ENCODE measurements at places on chromosomes 4 and X.

- no peak for DNase-seq
Observed at GRCh38 chr4:74531963-74532794, 87.2 kb downstream of the AREG start.

DNA sequence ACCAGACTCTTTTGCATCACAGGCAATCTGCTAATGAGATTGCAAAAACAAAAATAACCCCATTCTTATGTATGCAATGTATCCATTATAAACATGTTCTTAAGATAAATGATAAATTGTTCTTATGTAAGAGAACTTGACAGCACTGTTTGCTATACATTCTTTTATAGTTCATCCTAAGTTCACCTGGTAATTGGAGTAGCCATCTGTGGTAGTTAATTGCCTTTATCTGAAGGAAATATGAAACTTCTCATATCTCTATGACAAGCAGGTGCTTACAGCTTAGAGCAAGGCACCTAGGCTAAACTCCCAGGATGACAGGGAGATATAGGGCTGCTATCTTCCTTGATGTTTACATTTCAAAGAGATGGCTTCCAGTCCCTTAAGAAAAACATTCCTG lies 21.3 kb upstream of the CLCN5 start:
- DNase-seq, result no peak

- no peak for DNase-seq
Observed at GRCh38 chr4:183636923-183637322, 22.1 kb downstream of the RWDD4 start.

DNA sequence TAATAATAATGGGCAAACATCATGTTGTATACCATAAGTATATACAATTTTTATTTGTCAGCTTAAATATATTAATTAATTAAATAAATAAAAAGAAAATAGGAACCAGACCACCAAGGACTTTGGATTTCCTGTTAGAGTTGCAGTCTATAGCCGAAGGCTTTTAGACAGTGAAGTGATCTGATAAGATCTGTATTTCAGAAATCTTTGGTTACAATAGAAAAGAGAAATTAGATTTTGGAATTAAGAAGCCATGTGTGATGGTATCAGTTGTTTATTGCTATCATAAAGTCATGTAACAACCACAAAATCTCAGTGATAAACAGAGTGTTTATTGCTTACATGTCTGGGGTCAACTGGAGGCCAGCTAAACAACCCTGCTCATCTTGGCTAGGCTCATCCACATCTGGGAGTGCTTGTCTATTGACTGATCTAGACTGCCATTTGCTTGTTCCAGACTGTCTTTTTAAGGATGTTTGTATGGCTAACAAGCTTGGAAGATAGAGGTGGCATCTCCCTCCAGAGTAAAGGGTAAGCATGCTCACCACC lies 142.1 kb upstream of the USP9X start:
- DNase-seq, result no peak

- DNase-seq, result no peak
Observed at GRCh38 chr4:172096786-172097185, 283.6 kb downstream of the GALNTL6 start.

DNA sequence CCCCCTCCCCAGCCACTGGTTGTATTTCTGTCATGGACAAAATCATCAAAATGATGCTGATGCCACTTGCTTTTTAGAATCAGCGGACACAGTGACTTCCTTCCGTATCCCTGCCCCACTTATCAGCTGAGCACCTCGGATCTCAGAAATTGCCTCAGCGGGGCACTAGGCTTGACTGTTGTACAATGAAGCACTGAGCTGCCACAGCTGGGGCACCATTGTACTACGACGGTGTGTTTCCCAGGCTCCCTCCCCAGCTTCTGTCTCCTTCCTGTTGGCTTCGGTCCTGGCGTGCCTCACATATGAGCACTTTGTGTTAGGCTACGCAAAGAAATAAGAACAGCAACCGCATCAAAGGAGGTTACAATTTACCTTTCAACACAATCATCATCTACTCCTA lies 82.4 kb downstream of the F11 start:
- no peak for DNase-seq

GRCh38 chr4:74109116-74109869 lies 10.3 kb upstream of the CXCL2 start:
- DNase-seq, result no peak

DNA sequence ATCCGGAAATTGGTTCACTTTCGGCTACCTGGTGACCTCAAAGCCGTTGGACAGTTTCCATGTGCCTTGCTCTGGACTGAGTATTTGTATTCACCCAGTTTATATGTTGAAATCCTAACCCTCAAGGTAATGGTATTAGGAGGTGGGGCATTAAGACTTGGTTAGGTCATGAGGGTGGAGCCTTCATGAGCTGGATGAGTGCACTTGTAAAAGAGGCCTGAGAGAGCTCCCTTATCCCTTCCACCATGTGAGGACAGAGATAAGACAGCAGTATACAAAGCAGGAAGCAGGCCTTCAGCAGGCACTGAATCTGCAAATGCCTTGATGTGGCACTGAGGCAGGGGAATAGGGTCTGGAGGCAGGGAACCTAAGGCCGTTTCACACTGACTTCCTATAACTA lies 5.3 kb upstream of the OPHN1 start:
- DNase-seq, result no peak

GRCh38 chr4:3512279-3512678 lies 19.9 kb downstream of the LRPAP1 start:
- no peak for DNase-seq

DNA sequence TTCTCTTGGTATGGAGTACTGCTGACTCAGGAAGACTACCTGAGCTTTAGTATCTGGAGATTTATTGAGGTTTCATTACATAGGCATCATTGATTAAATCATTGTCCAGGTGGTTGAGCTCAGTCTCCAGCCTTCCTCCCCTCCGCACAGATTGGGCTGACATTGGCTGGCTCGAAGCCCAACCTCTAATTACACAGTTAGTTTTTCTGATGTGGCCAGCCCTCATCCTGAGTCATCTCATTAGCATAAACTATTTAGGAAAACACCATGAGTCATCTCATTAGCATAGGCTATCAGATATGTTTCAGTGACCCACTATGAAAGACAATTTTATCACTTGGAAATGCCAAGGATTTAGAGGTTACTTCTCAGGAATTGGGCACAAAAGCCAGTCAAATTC lies 93.9 kb upstream of the ANKRD50 start:
- DNase-seq, result no peak

- DNase-seq, result no peak
Observed at GRCh38 chr4:86497131-86497530, 97.0 kb upstream of the PTPN13 start.

DNA sequence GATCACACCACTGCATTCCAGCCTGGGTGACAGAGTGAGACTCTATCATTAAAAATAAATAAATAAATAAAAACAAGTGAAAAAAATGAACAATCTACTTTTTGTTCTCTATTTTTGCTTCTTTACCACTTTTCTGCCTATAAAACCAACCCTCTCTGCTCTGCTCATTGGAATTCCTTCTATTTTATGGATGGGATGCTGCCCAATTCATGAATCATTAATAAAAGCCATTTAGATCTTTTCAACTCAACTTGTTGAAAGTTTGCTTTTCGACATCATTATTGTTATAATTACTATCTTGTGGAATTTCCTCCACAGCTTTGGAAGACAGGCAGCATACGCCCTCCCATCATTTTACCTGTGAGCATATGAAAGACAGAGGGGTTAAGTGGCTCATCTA lies 52.1 kb upstream of the SMIM10 start:
- no peak for DNase-seq

DNA sequence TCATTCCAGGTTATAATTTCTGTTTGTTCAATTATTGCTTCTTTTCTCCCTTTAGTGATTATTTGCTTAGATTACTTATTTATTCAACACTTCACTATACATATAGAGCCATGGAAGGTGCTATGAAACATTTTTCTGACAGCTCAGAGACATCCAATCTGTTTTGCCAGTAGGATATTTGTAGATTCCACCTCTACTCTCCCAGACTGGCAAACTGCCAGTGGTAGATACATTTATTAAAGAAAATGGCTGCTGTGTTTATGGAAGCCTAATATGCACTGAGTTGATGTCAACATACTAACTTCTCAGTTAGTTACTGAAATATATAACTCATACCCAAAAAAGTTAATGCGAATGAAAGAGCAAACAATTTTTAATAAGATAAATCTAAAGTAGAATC lies 348.6 kb downstream of the TRAM1L1 start:
- DNase-seq, result no peak

- DNase-seq, result no peak
Observed at GRCh38 chr4:54902271-54902670, 223.1 kb downstream of the KDR start.

DNA sequence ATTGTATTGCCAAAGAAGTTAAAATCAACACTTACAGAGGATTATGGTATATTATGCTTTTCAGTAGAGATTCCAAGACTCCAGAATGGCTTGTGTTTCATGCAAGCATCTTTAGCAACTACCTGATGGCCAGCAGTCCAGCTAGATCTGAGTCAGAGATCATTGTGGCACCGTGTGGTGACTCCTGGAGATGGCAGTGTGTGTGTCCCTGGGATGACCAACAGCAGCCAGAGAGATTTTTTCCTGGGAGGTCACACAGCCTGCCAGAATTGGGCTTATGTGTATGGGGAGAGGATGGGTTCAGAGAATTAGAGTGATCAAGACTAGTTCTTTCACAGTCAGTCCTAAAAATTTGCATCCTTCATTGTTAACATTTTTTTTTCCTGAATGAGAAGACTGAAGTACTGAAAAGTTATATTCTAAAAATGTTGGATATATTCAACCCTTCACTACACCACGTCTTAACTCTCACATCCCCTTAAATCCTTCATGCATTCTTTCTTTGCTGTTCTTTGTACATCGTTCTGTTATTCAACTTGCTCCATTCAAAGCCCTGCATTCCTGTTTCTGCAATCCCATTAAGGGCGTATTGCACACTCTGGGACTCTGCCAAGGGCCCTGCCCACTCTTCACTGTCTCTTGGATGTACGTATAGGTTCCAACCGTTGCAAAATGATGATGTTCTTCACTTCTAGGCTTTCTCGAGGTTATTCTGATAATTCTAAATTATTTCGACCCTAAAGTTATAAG lies 12.4 kb downstream of the TENM3 start:
- DNase-seq, result no peak

DNA sequence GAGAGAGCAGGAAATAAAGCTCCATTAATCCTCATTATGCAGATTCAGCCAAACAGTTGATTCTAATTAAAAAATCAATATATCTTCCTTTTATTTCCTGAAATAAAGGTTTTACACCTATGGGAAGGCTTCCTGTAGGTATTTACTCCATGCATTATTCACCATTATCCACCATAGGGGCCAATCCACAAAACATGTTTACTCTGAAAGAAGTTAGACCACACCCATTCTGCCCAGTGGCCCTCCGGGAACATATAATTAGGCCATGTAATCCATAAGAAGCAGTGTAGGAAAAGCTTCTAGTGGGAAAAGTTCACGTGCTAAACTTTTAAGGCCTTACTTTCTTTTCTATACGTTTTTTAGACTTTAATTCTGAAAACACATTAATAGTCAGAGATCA lies 57.7 kb downstream of the SAT1 start:
- DNase-seq, result no peak

DNA sequence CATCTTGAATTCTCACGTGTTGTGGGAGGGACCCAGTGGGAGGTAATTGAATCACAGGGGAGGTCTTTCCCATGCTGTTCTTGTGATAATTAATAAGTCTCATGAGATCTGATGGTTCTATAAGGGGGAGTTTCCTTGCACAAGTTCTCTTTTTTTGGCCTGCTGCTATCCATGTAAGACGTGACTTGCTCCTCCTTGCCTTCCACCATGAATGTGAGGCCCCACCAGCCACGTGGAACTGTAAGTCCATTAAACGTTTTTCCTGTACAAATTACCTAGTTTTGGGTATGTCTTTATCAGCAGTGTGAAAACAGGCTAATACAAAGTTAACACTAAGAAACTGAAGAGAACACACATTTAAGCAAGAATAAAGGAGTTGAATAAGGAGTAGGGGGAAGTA lies 16.0 kb downstream of the TBCK start:
- no peak for DNase-seq

DNA sequence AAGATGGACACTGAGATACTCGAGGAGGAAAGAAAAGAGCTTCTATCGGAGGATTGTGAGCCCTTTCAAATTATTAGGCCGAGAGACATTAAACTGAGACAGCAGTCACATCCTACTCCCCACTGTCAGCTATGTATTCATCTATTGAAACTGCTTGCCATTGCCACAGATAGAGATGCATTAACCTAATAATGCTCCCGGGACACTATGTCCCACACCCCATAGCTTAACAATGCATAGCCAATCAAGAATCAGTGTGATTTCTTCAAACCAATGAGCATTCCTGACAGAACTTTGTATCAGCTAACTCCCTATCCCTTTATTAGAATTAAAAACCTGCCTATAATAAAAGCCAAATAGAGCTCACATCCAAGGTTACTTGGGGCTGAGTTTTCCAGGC lies 118.1 kb upstream of the NEIL3 start:
- DNase-seq, result no peak

DNA sequence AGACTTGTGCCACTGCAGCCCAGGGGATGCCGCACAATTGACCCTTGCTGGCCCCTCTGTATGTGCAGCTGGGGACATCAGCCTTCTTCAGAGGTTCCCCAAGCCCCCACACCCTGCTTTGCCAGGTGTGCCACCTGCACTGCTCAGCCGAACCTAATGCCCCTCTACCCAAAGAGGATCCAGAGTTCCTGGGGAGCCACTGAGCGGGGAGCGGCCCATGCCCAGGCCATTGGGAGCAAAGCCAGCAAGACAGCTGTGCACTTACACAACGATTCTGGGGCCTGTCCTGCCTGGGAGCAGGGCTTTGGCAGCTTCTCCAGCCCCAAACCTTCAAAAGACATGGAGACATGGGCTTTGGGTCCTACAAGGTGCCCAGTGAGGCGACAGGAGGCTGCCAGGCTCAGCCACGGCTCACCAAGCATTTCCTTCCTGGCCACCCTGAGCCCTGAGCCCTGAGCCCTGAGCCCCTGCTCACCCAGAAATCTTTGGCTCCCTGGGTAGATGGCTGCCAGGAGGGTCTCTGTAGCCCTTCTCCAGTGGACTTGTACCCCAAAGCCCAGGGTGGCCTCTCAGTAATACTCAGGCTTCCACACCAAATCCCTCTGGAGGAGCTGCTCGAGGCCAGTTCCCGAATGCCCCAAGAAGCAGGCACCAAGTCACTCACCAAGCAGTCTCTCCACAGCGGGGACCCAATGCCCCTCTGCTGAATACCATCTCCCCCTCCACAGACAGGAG lies 13.0 kb downstream of the PNMA6E start:
- DNase-seq, result no peak

DNA sequence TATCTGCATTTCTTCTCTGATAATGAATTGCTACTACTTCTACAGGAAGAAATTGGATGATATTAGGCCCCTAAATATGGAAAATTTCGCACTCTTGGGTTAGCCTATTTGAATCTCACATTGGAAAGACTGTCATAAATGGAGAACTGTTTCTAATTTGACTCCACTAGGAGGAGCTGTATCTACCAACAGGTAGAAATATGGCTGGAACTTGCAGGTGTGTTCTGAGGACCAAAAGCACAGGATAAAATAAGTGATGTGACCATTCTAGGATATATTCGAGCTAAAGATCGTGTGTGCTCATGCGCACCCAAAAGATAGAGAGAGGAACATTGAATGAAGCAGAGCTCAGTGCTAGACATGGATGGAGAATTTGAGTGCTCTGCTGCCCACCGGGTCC lies 4.8 kb upstream of the NKAP start:
- DNase-seq, result no peak
